ENCODE measurements at places on chromosomes 11 and 22. TPM values are rescaled to one million over a fixed set of nuclear protein-coding genes. Genes with fewer than 3 reads are reported as not detected.

FADS1 gene
- total RNA-seq, result 56.5 TPM

OR10A2 gene
- total RNA-seq, result not detected

SLC22A12 gene
- not detected for total RNA-seq

TYR gene
- not detected for total RNA-seq

SLC22A6 gene
- total RNA-seq, result not detected

ENDOD1 gene
- 9.3 TPM for total RNA-seq

OR9G1 gene
- total RNA-seq, result not detected

HTR3A gene
- not detected for total RNA-seq

SMDT1 gene
- 77.5 TPM for total RNA-seq

DNA sequence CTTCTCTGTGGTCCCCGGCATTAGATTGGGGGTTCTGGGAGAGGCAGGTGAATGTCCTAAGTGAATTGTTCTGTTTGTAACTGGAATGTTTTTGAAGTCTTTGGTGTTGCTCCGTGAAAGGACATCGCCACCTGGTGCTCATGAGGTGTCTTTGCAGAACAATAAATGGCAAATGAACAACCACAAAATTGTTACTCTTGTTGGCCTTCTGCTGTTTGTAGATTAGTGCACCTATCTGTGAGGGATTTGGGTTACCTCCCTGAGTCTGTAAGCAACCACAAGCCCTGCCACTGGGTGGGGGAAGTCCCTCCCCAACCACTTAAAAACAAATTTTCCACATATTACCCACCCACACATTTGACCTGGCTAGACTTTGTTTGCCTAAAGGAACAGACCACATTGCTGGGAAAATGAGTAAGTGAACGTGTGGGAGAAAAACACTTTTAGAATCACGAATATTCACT, 4.7 kb downstream of the MPEG1 start:
- no peak overlapping the region for H3K27ac ChIP-seq
- H3K4me3 ChIP-seq, result no peak overlapping the region
- peaks cover 18% of the 10 kb centered on the region for H3K27me3 ChIP-seq
- H3K36me3 ChIP-seq, result no peaks in the 10 kb centered on the region

- no peaks in the 10 kb centered on the region for H3K36me3 ChIP-seq
- H3K4me1 ChIP-seq, result no peaks in the 10 kb centered on the region
- H3K27me3 ChIP-seq, result peaks cover 15% of the 10 kb centered on the region
- DNase-seq, result no peak
- H3K27ac ChIP-seq, result no peak overlapping the region
- H3K4me3 ChIP-seq, result no peak overlapping the region
These were observed 214.7 kb upstream of the NARS2 start for GRCh38 chr11:78789375-78789774.

DNA sequence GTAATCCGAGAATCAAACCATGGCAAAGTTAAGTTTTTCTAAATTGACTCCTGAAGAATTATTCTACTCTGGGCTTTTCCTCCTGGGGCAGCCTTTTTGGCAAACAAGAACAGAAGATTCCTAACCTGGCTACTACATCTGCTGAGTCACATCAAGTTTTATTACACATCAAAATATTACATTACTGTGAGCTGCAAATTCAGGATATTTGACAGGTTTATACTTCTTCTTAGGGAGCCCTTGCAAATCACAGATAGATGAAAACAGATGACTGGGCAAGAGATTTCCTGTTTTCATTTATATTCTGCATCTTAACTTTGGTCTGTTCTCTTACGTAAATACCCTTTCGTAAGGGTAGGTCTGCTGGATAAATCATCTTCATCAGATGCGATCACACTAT, 23.6 kb downstream of the XRRA1 start:
- DNase-seq, result no peak
- H3K4me1 ChIP-seq, result peaks cover 12% of the 10 kb centered on the region
- H3K27me3 ChIP-seq, result no peaks in the 10 kb centered on the region
- peak overlapping the region; percentile 36 for H3K4me3 ChIP-seq

DNA sequence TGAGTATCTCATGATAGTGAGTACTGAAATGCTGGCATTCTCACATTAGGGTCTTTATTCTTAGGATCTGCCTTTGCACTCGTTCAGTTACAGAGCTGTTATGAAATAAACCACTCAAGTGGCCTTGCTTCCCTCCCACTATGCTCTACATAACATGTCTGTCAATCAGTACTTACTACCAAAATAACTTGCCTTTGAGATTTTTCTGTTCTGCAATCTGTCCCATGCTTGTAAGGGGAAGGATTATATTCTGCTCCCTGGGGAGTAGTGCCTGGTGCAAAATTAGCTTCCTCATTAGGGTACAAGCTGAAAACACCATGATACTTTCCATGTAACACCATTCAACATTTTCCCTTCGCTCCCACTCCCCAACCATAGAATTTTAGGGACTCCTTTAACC, 1.9 kb upstream of the GRAP2 start:
- H3K36me3 ChIP-seq, result no peaks in the 10 kb centered on the region
- no peaks in the 10 kb centered on the region for H3K27me3 ChIP-seq
- H3K27ac ChIP-seq, result peak overlapping the region; percentile 4
- DNase-seq, result no peak

DNA sequence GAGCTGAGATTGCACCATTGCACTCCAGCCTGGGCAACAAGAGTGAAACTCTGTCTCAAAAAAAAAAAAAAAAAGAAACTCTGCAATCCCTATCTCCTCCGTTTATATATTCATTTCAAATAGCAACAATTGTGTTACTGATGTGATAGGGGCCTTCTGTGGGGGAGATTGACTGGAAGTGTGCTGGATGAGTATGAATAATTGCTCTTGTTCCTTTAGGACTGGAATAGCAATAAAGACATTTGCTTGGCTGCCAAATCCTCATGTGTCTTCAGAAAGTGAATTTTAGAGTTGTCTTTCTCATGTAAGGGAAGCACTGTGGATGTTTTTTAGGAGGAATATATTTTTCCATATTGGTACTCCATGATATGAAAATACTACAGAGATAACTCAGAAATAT, 21.1 kb upstream of the ME3 start:
- DNase-seq, result no peak
- H3K27me3 ChIP-seq, result peaks cover 17% of the 10 kb centered on the region
- H3K4me1 ChIP-seq, result peaks cover under 1% of the 10 kb centered on the region
- no peaks in the 10 kb centered on the region for H3K36me3 ChIP-seq
- H3K27ac ChIP-seq, result no peak overlapping the region
- no peak overlapping the region for H3K4me3 ChIP-seq

DNA sequence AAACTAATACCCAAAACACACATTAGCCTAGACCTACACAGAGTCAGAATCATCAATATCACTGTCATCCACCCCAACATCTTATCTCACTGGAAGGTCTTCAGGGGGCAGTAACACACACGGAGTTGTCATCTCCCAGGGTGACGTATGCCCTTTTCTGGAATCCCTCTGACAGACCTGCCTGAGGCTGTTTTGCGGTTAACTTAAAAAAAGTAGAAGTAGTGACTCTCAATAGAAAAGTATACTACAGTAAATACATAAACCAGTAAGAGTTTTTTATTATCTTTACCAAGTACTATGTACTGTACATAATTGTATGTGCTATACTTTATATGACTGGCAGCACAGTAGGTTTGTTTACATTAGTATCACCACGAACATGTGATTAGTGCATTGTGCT, 80.5 kb downstream of the PGR start:
- no peaks in the 10 kb centered on the region for H3K36me3 ChIP-seq
- H3K4me3 ChIP-seq, result no peak overlapping the region
- no peaks in the 10 kb centered on the region for H3K4me1 ChIP-seq
- DNase-seq, result no peak

DNA sequence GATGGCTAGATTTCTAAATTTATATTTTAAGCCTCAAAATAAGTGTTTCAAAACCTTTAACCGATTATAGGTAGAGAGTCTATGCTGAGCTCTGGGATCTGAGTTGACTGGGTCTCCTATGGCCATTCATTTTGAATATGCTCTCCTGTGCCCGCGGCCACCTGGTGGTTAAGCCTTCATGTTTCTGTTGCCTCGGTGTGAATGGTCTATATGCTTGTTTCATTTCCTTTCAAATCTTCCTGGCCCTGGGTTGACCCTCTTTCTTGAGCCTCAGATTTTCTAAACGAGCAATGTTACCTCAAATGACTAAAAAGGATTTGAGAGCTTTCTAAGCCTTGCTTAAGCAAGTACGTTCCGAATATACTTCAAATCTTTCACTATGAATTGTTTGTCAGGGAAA, 789.4 kb upstream of the KIRREL3 start:
- no peaks in the 10 kb centered on the region for H3K4me1 ChIP-seq
- no peak overlapping the region for H3K4me3 ChIP-seq
- DNase-seq, result no peak
- no peak overlapping the region for H3K27ac ChIP-seq
- H3K36me3 ChIP-seq, result no peaks in the 10 kb centered on the region

DNA sequence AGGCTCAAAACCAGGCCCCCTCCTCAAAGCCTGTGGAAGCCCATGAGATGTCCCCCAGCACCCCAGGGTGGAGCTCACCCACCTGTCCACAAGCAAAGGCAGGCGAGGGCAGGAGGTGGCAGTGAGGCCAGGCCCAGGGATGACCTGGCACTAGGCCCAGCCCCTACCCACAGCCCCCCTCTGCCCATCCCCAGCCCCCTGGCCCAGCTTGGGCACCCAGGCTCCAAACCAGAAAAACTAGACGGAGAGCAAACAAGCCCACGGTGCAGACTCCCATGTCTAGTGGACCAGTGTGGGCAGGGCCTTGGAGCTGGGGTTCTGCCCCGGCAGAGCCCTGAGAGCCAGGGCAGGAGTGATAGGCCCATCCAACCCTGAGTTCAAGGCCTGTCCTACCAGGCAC, 16.9 kb upstream of the TBX1 start:
- no peaks in the 10 kb centered on the region for H3K27me3 ChIP-seq
- H3K36me3 ChIP-seq, result no peaks in the 10 kb centered on the region
- H3K4me1 ChIP-seq, result no peaks in the 10 kb centered on the region
- H3K4me3 ChIP-seq, result no peak overlapping the region
- no peak overlapping the region for H3K27ac ChIP-seq

DNA sequence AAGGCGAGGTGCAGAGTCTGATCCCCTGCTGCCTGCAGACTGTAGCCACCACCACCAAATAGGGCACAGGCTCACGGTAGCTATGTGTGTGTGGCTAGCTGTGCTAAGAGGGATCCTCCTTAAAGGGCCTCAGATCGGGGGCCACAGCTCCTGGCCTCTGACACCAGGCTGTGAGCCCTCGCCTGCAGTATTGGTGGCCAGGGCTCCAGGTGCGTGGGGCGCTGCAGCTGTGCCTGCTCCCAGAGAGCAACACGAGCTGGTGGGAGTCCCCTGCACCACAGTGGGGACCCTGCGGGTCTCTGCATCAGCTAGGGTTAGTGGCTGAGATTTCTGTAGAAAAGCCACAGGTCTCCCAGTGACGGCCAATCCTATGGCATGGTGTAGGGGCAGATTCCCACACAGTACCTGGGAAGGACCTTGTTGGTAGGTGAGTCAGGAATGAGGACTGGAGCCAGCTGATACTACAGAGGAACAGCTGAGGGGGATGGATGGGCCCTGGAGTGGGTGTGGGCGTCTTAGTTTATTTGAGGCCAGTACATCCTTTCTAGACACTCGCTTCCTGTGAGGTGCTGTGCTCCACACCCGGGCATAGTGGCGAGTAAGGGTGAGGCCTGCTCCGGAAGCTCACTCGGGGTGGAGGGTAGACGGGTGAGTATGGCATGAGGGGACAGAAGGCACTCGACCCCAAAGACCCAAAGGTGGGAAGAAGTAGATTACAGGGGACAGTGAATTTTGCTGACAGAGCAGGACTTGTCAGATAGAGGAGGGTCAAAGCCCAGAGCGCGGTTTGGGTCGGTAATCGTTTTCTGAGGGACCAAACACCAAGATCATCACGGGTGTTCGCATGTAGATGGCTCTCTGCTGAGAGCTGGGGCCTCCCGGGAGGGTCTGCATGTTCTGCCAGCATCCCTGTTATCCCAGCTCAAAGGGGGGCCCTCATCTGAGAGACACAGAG, 212.5 kb downstream of the TBC1D22A start:
- no peak overlapping the region for H3K4me3 ChIP-seq
- H3K36me3 ChIP-seq, result no peaks in the 10 kb centered on the region
- H3K27ac ChIP-seq, result no peak overlapping the region
- H3K4me1 ChIP-seq, result peaks cover 19% of the 10 kb centered on the region

DNA sequence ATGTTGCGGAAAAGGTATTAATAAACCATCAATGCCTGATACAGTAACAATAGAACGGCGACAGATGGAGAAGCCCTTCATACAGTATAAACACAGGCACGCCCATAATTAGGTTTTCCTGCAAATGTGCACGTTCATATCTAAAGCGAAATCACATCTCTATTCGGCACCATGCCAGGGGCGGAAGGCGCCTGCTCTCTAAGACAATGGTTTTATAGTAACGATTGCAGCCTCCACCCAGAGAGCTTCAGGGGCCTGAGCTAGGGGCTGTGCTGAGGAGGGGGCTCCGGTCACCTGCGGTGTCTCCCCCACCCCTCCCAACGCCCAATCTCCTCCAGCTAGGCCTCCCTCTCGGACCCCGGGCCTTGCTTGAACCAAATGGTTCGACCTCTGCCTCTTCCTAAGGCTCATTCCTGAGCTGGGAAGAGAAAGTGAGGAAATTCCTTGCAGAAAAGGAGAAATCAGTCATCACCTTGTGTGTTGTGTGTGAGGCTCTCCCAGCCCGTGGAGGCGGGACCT, 9.6 kb downstream of the KRTAP5-5 start:
- H3K4me1 ChIP-seq, result peaks cover 3% of the 10 kb centered on the region
- H3K27ac ChIP-seq, result no peak overlapping the region
- no peaks in the 10 kb centered on the region for H3K36me3 ChIP-seq
- DNase-seq, result no peak

GRCh38 chr22:43110444-43110926, at the start of gene BIK:
BIK (plus strand) TSS chr22:43110750; CDS start chr22:43124023, 13,273 bp downstream.
- H3K27ac ChIP-seq, result no peak within 1 kb of the TSS
- no peaks in the 10 kb centered on the region for H3K36me3 ChIP-seq
- peak within 1 kb of the TSS; percentile 69 for H3K4me3 ChIP-seq

DNA sequence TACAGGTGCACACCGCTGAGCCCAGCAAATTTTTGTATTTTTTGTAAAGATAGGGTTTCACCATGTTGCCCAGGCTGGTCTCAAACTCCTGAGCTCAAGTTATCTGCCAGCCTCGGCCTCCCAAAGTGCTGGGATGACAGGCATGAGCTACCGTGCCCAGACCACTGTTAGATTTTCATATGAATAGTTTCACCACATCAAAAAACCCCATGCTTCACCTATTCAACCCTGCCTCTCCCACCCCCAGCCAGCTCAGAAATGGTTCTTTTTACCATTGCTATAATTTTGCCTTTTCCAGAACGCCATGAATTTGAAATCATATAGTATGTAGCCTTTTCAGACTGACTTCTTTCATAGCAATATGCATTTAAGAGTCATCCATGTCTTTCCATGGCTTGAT, 37.9 kb downstream of the CDPF1 start:
- H3K27ac ChIP-seq, result peak overlapping the region; percentile 69
- H3K4me1 ChIP-seq, result no peaks in the 10 kb centered on the region
- no peaks in the 10 kb centered on the region for H3K27me3 ChIP-seq
